Activated CD4-positive, alpha-beta T cell treated with anti-CD3 and anti-CD28 coated beads for 24 hours (primary cell): ENCODE measurements at places on chromosomes 4 and X.

DNA sequence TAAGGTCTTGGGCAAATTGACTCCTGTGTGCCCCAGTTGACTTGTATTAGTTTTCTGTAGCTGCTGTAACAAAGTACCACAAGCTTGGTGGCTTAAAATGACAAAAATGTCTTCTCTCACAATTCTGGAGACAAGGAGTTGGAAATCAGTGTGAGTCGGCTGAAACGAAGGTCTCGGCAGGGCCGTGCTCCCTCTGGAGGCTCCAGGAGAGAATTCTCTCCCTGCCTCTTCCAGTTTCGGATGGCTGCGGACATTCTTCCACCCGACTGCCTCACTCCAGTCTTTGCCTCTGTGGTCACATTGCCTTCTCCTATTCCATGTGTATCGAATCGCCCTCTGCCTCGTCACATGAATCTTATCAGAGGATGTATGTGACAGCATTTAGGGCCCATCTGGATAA lies 66.0 kb upstream of the PHOX2B start:
- DNase-seq = no peak

- DNase-seq = no peak
These were observed 30.9 kb downstream of the TIGD4 start for GRCh38 chr4:152748619-152749018.

GRCh38 chrX:6917666-6918065 lies 229.8 kb upstream of the STS start:
- no peak for DNase-seq

DNA sequence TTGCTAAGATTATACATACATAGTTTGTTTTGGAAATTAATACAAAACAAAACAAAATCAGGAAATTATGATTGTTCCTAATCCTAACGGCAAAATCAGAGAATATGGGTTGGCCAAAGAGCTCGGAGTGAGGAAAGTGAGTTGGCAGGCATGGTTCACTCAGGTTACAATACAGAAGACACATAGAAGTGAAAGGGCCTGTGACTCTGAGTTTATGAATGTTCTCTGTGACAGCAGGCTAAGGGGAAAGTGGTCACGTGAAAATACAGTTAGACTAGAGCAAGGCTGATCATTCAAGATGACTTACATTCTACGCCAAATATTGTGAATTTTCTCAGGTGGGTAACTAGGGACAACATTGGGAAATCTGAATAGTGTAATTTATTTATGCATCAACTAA lies 1001.3 kb downstream of the CCSER1 start:
- no peak for DNase-seq

DNA sequence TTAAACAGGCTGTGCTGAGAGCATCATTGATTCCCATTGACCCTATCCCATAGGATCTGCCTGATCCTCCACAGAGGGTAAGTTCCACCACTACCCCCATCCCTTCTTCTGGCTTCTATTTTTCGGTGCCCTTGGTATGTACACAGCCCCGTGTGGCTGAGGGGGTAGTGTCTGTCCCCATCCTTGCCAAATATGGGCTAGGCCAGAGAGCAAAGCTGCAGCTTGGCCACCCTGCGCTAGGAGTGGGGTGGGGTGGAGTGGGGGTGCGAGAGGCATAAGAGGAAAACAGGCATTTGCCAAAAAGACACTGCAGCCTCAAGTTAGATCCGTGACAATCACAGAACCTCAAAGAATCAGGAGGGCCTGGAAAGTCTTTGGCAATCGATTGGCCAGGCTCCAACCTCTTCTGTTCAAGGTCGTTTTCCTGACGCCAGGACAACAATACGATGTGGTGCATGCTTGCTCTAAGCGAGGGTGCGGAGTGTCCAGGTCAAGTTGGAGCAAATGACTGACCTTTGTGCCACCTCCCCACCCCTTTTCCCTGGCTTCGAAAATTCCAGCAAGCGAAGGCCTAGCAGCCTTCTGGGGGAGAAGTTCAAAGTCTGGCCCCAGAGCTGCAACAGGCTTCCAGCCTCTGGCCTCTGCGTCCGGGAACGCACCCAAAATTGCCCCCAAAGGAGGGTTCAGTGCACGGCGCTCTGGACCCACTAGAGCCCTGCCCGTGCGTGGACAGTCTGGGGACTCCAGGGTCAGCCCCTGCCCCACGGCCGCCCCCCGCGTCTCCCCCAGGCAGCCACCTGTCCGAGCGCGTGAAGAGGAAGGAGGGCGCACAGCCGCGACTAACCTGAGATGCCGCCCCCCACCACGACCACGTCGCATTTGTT lies 598 bp downstream of the MAOB start:
- DNase-seq = no peak
